ENCODE measurements at places on chromosomes 11 and 22.

GRCh38 chr22:45230026-45230721 lies 10.5 kb downstream of the KIAA0930 start:
- DNase-seq: no peak

DNA sequence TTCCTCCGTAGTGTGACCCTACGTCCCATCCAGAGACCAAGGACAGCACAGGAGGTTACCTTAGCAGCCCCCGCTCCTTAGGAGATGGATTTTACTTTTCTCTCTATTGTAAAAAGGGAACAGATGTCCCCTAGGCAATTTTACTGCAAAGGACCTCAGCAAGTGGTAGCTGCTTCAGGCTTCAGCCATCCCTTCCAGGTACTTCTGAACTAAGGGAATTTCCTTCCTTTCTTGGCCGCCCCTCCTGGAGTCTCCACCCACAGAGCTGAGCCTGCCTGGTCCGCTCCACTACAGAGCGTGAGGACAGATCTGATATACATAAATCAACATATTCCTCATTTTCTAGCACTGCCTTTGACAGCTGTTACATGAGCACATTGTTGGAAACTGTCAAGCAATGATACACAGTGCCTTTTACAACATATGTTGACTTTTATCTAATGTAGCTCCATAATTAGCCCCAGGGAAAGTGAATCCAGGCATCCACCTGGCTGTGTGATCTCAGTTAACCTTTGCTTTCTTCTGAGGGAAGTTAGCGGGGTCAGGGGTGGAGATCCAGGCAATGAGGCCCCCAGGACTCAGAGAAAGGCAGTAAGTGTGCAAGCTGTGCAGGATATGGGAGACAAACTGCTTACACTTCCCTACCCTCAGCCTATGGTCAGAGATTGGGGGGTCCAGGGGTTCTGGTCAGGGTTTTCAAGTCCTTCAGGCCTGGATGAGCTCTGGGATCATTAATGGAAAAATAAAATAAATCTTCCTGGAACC lies 51.9 kb downstream of the SPATA19 start:
- no peak for DNase-seq

GRCh38 chr22:22884888-22885840 lies 2.5 kb upstream of the IGLL5 start:
- no peak for DNase-seq

GRCh38 chr11:30404136-30404535 lies 81.2 kb downstream of the ARL14EP start:
- no peak for DNase-seq

GRCh38 chr22:25735650-25736049 lies 6.3 kb upstream of the MYO18B start:
- DNase-seq: no peak

DNA sequence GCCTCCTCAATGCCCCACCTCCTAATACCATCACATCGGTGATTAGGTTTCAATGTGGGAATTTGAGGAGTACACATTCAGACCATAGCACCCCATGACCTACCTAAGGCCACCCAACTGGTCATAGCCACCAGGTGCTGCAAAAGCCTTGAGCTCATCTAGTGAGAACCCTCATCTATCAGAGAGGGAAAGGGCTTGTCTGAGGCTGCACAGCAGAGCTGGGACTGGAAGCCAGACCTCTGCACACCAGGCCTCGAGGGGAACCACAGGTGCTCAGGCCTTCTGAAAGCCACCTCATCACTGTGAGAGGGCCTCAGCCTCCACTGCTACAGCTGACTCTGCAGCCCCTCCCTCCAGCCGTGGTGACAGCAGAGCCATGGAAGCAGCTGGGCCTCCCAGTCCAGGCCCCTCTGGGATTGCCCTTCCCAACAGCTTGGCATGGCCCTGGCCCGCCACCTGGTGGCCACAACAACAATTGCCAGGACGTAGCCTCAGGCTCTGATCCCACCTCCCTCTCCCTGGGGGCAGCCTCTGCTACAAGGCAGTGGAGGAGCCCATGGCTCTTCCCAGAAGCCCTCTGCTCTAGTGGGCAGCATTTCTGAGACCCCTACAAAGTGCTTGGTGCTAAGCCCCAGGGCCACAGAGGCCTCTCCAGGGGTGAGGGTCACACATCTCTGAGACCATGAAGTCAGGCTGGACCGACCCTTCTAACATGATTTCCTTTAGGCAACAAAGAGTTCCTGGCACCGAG lies 41.0 kb upstream of the PRDM11 start:
- peak; percentile 70 for DNase-seq

All from AG10803 (cell line).